ENCODE measurements at places on chromosomes 16 and 17.
A peak's percentile ranks its signal among the peaks of the same experiment; 100 is the strongest.

GRCh38 chr17:19904412-19904811, 36.7 kb upstream of the ULK2 start:
- DNase-seq, result no peak

GRCh38 chr17:5500589-5501391, 14.4 kb downstream of the MIS12 start:
- peak; percentile 50 for DNase-seq

GRCh38 chr17:42521036-42521435, 15.0 kb upstream of the NAGLU start:
- no peak for DNase-seq

GRCh38 chr17:61409301-61410112, 9.9 kb downstream of the TBX2 start:
- no peak for DNase-seq

GRCh38 chr16:10876799-10877341, at the start of gene CIITA:
CIITA (plus strand) TSS chr16:10877202; CDS start chr16:10877331, 129 bp downstream.
- DNase-seq, result peak; percentile 55

DNA sequence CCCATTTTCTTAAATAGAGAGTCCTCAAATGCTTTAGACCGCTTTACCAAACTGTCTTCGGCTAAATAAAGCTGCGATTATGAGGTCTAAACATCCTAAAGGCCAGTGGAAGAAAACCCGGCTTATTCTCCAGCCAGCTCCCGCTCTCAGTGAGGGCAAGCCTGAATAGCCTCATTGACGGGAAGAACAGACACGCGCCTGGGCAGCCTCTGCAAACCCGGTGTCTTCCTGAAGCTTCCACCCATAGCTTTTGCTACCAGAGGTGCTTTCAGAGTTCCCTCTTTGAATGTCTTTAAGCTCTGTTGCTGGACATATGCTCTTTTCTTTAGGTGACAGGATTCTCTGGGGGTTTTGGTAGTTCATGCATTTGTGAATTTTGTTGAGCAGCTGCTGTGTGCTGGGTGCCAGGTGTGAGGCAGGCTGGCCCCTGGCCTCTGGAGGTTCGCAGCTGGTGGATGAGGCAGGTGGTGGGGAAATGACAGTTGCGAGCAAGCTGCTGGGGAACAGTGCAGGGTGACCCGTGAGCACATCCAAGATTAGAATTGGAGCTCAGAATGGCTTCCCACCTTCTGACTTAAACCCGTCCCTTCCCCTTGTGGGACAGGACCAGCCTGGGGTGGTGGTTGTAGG, 44.7 kb downstream of the CRISPLD2 start:
- no peak for DNase-seq

DNA sequence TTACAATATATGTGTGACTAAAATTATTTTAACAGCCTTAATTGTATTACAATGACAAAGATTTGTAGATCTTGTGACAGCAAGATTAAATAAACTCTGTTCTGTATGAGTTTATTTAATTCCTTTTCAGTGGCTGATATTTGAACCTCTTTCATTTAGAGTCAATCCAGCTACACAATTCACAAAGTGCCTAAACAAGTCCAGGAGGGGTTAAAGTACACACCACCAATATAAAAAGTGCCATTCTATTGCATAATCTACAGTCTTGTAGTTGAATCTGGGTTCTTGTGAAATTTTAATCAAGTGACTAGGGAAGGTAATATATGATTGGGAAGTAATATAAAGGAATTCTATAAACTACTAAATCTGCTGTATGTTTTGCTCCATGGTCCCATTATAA, 3.9 kb upstream of the NFAT5 start:
- DNase-seq, result no peak

GRCh38 chr17:69473841-69474831, 59.6 kb downstream of the MAP2K6 start:
- peak; percentile 18 for DNase-seq

- no peak for DNase-seq
Measured at GRCh38 chr17:33142705-33143299, 150.3 kb downstream of the ASIC2 start.

GRCh38 chr16:56997264-56997663, 7.9 kb downstream of the NLRC5 start:
- no peak for DNase-seq

DNA sequence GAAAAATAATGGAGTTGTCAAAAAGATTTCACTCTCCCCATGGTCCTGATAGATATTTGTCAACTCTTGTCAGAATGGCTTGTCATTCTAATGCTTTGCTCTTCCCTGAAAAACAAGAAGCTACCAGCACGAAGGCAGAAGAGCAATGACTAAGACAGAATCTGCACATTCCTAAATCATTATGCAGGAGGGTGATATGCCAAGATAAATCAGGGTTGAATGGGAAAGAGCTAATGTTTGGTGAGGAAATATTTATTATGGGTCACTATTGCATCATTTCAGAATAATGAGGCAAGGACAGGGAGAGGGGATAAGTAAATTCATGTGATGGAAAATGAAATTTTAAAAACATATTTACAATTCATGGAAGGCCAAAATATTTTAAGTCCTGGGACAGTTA, 297.5 kb upstream of the XYLT1 start:
- peak; percentile 47 for DNase-seq

- DNase-seq, result no peak
Measured at GRCh38 chr17:29715680-29716079, 93.0 kb upstream of the CORO6 start.

- DNase-seq, result no peak
Measured at GRCh38 chr16:72568502-72568901, 396.5 kb upstream of the PMFBP1 start.

DNA sequence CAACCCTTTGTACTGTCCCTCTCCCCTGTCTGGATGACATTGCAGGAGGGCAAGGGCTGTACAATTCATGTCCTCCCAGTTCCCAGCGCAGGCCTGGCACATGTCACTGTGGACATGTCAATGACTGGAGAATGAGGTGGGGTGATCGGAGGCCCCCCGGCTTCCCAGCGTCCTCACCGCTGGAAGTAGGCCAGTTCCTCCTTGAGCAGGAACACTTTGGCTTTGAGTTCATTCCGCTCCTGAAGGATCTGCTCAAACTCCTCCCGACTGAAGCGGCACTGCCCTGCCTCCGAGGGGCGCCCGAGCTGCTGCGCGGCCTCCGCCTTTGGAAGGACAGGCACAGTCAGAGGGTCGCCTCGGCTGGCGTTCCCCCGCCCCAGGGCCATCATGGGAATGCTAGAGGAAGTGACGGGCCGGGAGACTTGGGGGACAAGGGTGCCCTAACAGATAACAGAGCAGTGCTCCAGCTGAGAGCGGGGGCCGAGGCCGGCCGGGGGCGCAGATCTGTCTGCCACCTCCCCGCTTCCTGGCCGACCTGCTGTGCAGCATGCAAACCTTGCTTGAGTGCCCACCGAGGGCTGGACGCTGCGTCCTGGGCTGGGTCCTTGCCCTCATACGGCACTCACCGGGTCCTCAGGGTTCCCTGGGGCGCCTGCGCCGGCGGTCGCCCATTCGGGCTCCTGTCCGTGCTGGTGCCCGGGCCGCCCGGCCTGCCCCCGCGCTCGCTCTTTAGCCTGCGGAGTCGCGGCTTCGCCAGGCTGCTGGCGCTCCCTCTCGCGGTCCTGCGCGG, 1.3 kb downstream of the RILP start:
- DNase-seq, result no peak

- peak; percentile 69 for DNase-seq
Measured at GRCh38 chr16:12092544-12092921, 116.0 kb downstream of the SNX29 start.

- DNase-seq, result no peak
Measured at GRCh38 chr17:8048236-8048635, 9.4 kb downstream of the ALOX15B start.

- DNase-seq, result no peak
Measured at GRCh38 chr16:9898124-9898523, 284.1 kb downstream of the GRIN2A start.

DNA sequence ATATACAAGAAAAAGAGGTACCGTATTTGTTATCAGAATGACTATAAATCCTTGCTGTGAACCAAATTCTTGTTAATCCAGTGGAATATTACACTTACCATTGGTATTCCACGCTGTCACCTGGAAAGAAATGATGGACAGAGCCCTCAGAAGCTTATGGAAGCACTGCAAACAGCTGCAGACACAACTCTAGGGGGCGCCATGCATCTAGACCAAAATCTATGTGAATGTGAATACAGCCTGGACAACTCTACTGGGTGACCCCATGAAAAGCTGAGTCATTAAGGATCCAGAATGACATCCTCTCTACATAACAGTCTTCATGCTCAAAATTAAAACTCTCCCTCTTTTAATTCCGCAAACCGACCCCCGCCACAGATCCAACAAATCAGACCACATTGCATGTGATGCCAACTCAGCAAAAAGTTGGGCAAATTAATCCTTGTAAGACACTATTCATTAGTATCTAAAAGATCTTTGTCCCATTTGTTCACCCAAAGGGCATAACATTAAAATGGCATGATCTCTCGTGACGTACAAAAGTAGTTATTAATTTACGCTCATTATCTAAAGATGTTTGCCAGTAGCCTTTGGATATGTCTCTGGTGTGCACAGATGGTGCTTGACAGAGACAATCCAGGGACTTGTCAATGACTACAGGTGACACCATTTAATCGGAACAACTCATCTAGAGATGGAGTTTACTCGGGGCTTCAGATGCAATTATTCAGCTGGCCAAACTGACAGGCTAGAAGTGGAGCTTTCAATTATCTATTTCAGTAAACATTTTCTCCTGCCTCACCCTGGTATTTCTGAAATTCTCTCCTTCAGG, 552.7 kb upstream of the PSMD7 start:
- DNase-seq, result no peak

GRCh38 chr17:2718150-2718938, 6.8 kb upstream of the CLUH start:
- no peak for DNase-seq

DNA sequence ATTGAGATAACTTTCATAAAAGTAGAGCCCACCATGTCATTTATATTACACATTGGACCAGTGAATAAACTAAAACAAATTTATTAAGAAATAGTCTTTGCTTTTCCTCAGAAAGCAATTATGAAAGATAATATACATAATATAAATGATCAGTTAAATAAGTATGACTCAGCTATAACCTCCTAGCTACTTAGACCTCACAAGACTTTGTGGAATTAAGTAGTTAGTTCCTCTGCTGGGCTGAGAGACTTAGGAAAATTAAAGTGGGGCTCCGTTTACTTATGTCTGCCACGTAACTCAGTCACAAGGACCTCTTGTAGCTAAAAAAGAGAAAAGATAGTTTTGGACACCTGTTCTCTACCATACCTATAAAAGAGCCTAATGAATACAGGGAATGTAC, 76.9 kb downstream of the MRTFB start:
- no peak for DNase-seq

GRCh38 chr17:29433541-29433940, 43.4 kb downstream of the TAOK1 start:
- DNase-seq, result no peak

DNA sequence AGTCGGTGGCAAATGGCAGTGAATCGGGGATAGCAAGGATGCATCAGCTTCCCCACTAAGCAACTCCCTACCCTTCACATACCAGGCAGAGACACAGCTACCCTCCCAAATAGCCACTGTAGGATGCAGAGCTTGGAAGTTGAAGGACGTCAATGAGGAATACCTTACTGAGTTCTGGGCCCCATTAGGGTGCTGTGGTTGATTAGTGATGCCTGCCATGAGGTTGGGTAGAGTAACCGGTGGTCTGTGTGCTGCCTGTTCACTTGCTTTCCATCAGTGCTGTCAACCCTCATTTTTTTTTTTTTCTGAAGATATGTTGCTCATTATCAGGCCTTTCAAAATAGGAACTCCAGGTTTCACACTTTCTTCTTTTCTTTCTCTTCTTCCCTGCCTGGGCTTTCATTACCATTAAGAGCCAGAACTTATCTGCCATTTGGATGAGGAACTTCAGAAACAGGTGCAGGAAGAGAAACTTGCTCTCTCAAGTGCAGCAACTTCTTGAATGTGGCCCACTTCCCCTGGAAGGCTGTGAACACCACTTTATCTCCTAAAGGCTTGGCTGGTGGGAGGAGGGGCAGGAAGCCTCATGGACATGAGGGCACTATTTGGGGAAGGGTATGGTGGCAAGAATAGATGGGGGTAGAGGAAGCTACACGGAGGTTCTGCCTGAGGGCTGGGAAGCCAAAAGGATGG, 183.5 kb downstream of the NTN1 start:
- DNase-seq, result no peak

- DNase-seq, result no peak
Measured at GRCh38 chr16:85461022-85461813, 151.9 kb upstream of the GSE1 start.

- no peak for DNase-seq
Measured at GRCh38 chr16:84029297-84030047, 13.1 kb downstream of the SLC38A8 start.

- no peak for DNase-seq
Measured at GRCh38 chr17:18314059-18314730, 599 bp downstream of the TOP3A start.

- no peak for DNase-seq
Measured at GRCh38 chr17:4899341-4900230, at the start of gene C17orf107. C17orf107 (plus strand) TSS chr17:4899536; CDS start chr17:4899763, 227 bp downstream.

DNA sequence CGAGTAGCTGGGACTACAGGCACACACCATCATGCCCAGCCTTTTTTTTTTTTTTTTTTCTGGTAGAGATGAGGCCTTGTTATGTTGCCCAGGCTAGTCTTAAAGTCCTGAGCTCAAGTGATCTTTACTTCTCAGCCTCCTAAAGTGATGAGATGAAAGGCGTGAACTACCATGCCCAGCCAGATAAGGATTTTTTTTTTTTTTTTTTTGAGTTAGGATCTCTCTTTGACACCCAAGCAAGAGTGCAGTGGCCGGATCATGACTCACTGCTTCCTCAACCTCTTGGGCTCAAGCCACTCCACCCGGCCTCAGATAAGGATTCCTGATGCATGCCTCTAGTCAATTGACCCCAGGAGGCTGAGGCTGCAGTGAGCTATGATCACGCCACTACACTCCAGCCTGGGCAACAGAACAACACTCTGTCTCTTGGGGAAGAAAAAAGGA, 11.2 kb upstream of the PLEKHG4 start:
- no peak for DNase-seq

GRCh38 chr17:9805769-9806168, 14.4 kb upstream of the DHRS7C start:
- no peak for DNase-seq

GRCh38 chr16:1287982-1288670, 21.3 kb upstream of the UBE2I start:
- no peak for DNase-seq
